ENCODE measurements at places on chromosomes 3 and 15.

- no peak for DNase-seq
Observed at GRCh38 chr3:152054315-152054714, 180.9 kb downstream of the SUCNR1 start.

DNA sequence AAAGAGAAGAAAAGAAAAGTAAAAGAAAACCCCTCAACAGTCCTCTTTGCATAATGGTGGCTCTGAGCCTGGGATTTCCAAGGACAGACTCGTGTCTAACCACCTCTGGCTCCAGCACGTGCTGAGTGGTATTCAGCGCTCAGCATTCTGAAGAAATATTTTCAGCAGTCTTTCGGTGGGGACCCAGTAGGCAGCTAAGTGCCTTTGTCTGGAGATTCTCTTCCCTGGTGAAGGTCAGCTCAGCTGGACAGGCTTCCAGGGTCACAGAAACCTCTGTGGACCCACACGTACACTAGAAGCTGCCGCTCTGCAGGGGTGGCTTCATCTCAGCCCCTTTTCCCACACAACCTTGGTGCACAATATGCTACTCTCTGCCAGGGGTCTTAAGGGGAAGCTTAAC is 36.0 kb downstream of the CCDC32 start:
- DNase-seq, result no peak

DNA sequence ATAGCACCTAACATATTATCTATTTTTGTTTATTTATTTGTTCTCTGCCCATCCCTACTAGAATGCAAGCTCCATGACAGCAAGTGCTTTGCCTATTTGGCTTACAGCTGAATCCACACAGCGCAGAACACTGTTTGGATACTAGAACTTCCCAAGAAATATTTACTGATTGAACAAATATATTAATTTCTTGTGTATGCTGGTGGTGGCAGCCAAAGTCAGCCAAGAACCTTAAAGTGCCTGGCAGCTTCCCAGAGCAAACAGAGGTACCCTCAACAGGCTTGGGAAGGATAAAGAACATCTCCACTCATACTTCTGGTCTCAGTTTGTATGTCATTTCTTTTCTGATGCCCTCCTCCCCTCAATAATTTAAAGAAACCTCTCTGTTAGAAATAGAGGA is 111.8 kb upstream of the SLC25A36 start:
- no peak for DNase-seq

GRCh38 chr3:93911206-93911605 is 62.5 kb downstream of the PROS1 start:
- DNase-seq, result no peak

DNA sequence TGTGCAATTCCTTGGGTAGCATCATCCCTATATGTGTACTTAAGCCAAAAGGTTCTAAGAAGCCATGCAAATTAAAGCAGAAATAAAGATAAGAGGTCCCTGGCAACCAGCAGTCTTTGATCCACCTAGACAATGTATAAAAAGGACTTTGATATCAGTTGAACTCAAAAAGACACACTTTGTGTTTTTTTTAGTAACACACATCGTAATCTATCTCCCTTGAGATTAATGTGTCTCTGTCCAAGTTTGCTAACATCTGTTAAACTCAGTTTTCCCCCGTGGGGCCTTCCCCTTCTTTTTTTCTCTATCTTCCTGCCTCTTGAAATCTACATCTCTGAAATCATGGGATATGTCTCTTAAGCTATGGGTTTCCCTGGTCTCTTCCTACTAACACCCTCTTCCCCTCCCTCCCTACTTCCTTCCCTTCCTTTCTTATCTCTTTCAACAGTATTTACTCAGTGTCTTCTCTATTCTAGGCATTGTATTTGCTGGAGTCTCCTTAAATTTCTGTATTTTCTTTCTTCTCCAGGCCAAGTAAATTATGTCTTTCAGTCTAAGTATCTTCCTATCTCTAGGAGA is 27.7 kb downstream of the ALDH1A2 start:
- DNase-seq, result no peak

- no peak for DNase-seq
Observed at GRCh38 chr3:120780977-120781376, 38.4 kb downstream of the GTF2E1 start.
